Psoas muscle (tissue), 8 donors: ENCODE measurements at places on chromosomes 1 and 21.

- DNase-seq = no peak
Observed at GRCh38 chr1:8078176-8078671, 52.1 kb upstream of the ERRFI1 start.

- DNase-seq = no peak
Observed at GRCh38 chr1:152580433-152580832, at the start of gene LCE3D. Gene LCE3D (minus strand): TSS chr1:152580516. CDS start chr1:152579936, 580 bp downstream.

DNA sequence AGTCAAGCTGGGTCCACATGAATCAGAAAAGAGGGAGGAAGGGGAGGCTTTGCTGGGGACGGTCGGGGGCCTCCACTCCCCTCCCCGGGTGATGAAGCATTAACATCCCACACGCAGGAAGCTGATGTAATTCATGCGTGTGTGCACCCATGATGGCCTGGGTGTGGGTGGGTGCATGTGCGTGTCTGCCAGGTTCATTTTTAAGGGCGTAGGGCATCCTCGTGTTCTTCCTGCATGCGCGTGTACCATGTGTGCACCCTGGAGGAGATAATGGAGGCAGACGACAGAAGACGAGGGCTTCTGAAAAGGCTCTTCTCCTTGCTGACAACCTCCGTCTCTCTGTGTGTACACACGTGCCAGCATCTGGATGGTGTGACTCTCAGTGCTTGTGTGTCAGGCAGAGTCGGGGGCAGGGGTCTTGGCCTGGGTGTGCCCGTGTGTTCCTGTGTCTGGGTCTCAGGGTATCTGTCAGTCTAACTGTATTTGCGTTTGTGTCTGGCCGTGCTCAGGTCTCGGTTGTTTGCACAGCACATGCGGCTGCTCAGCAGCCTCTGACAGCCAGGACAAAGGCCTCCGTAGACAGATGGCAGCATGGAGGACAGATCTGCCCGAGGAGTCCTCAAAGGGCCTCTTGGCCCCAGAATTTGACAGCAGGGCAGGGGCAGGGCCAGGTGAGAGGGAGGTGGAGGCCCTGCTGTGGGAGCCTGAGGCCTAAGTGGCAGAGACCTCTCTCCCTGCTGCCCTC is 2.4 kb downstream of the RAP1GAP start:
- DNase-seq = no peak

DNA sequence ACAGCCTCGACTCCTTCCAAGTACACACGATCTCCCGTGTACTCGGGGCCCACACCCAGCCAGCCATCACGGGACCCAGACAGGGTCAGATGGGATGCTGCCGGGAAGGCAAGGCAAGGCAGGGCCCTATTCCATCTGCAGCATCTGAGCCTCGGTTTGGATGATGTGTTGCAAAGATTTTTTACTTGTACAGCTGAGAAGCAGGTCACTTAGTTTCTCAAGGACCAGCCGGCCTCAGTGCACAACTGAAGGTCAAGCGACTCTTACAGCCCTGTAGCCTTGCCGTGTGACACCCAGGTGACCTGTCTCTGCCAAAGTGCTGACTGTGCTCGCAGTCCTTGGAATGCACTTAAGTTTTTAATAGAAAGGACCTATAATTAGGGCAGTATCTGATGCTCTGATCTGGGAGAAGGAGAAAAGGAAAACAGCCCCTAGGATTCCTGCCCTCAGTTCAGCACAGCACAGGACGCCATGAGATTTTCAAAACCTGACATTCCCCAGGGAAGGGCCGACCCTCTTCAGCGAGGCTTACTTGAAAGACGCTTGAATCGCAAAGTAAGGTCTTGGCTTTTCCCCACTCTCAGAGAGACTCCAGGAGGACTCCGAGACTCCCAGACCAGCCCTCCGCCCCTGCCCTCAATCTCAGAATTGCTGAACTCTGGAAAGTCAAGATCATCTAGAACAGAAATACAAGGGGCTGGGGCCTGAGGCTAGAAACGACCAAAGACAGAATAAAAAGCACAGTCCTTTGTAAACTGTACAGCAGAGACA is 1.3 kb downstream of the GPR157 start:
- DNase-seq = peak; percentile 37

- peak; percentile 28 for DNase-seq
Observed at GRCh38 chr1:119141020-119141424, 569 bp upstream of the WARS2 start.

- DNase-seq = no peak
Observed at GRCh38 chr1:184972315-184973055, 1.8 kb downstream of the NIBAN1 start.

- no peak for DNase-seq
Observed at GRCh38 chr1:38962560-38962959, 20.9 kb upstream of the RHBDL2 start.

- peak; percentile 91 for DNase-seq
Observed at GRCh38 chr1:59393211-59394180, 96.6 kb downstream of the FGGY start.

DNA sequence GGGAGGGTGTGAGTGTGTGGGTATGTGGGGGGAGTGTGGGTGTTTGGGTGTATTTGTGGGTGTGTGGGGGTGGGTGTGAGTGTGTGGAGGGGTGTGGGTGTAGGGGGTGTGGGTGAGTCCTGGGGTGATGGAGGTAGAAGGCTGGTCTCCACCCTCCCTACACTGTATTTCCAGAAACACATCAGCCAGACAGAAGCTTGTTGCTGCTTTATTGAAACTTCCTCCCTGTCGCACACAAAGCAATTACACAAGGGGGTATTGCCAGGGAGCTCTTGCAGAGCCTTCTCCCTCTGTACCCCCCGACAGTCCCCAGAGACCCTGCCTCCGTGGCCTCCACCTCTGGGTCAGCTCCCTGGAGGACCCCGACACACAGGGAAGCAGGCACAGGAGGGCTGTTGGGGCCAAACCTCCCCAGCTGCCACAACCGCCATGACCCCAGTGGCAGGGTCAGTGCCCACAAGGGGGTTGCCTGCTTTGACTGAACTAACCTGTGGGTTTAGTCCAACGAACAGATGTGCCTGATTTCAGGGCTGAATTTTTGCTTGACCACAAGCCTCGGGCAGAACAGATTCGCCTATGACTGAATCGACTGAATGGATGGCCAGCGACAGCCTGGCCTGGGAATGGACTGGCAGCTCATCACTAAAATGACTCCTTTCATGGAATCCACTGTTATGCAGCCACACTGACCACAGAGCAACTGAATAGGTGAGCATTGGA is 9.1 kb upstream of the MATN1 start:
- DNase-seq = no peak
